ENCODE measurements at places on chromosomes 2 and 18.

DNA sequence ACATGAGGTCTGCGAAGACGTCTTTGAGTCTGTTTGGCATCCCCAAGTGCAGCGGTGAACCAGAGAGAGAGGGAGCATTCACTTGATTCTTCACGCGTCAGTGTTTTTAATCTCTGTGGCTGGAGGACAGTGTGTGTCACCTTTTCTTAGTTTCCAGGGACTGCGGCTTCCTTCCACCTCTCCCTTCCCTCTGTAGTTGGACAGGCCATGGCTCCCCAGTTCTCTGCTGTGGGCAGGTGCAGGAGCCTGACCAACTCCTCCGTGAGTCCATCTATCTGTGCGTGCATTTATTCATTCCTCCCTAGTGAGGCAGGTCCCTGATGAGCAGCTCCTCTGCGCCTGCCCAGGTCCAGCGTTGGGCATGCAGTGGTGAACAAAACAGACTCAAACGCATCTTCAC lies 42.9 kb downstream of the AGAP1 start:
- DNase-seq = no peak

DNA sequence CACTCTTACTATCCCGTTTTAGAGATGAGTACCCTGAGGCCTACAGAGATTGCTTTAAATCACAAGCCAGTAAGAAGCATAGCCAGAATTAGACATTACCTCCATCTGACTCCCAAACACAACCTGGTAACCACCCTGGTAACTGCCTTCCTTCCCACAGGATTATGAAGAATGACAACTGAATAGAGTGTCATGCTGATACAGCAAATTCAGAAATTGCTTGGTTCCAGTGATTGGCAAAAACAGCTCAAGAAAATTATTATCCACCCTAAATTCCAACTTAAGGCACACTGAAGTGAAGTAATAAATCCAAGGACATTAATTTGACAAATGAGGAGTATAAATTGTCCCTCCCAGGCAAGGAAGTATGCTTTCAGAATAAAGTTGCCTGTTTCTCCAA lies 195.8 kb upstream of the RBMS1 start:
- DNase-seq = no peak

- no peak for DNase-seq
Observed at GRCh38 chr18:66342577-66342976, 261.3 kb downstream of the CDH19 start.

DNA sequence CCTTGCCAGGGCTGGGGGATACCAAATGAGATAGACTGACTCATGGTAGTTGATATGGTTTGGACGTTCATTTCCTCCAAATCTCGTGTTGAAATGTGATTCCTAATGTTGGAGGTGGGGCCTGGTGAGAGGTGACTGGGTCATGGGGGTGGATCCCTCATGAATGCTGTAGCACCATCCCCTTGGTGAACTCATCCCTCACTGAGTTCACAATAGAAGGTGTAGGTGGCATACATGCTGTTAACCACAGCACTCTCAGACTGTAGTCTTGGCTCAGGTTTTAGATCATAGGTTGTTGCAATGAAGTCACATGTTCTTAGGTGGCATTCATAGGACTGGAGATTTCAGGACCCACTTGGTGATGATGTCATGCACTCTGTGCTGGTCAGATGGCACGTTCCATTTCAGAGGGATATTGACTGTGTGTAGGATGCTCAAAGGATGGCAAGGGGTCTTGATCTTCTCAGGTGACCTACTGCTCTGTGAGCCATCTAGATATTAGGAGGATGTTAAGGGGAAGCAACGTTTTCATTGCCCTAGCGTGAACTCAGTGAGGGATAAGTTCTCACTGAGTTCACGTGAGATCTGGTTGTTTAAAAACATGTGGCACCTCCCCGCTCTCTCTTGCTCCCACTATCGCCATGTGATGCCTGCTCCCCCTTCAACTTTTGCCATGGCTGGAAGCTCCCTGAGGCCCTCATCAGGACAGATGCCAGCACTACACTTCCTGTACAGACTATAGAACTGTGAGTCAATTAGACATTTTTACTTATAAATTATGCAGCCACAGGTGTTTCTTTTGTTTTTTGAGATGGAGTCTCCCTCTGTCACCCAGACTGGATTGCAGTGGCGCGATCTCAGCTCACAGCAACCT lies 73.8 kb upstream of the ACAA2 start:
- no peak for DNase-seq

DNA sequence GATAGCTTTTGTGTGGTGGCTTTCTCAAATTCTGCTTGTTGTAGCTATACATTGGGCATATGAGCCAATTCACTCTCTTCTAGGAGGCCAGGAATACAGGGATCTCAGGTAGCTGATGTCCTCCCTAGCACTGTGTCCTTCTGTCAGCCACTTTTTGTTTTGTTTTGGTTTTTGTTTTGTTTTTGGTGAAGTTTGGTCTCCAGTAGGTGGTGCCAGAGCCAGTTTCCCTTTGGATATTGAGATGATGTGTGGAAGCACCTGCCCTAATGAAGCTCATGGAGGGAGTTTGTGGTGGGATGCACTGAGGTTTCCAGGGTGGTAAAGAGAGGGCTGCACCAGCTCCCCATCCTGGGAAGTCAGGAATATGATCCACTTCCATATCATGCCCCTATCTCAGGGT lies 100.5 kb upstream of the VWC2L start:
- DNase-seq = no peak
